Thymus (tissue), 14 donors: ENCODE measurements at places on chromosomes 6 and 20. TPM values are rescaled to one million over a fixed set of nuclear protein-coding genes. Genes with fewer than 3 reads are reported as not detected.
A peak's percentile ranks its signal among the peaks of the same experiment; 100 is the strongest.

- DNase-seq: no peak
These were observed 2.8 kb downstream of the TMEM151B start for GRCh38 chr6:44272999-44273566.

DNA sequence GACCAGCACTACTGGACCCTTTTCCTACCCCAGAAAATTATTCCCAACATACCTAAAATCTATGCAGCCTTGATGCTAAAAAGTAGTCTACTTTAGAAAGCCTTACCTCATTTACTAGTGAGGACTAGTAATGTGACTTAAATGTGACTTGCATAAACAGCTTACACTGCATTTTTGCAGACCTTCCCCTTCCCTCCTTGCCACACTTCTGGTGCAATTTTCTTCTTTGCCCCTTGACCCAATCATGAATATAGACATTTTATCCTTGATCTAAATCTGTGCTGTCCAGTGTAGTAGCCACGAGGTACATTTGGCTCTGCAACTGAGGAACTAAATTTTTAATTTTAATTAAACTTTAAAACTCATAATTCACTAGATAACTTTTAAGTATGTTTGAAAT, 7.0 kb upstream of the ZKSCAN8 start:
- DNase-seq: no peak

The CTCFL gene
- total RNA-seq: 0.05 TPM

The GABRR2 gene
- total RNA-seq: 0.42 TPM

The LY6G5C gene
- total RNA-seq: 0.90 TPM

The COL9A3 gene
- 4.1 TPM for total RNA-seq

- DNase-seq: no peak
These were observed 3.8 kb downstream of the PDRG1 start for GRCh38 chr20:31948008-31948407.

DNA sequence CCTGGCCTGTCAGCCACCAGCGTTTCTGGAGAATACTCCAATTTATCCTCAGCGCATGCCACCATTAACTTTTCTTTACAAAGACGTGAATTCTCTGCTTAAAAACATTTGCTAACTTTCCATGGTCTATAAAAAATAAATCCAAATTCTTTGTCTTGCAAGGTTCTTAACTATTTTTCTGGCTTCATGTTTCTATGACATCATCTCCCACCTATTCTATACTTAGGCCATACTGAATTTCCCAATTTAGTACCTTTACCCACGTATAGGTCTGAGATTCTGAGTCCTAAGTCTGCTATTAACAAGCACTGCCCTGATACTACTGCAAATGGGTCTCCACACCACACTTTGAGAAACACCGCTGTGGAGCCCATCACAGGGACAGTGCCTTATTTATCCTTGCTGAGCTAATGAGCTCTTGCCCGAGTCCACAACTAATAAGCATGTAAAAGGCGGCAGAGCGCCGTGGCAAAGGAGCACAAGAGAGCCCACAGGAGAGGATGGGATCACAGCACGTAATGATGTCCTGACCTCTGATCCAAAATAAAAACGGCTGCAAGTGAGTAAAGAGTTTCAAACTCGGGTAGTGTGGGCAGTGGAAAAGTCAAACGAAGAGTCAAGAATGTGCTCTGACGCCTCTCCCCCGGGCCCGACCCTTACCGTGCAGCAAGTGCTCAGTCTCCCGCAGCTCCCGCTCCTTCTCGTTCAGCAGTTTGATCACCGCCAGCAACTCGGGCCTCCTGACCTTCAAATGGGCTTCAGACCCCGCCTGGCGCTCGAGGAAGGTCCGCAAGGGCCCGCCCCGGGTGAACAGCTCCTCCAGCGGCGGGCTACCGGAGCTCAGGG, 519 bp downstream of the MTRF1L start:
- DNase-seq: no peak

DNA sequence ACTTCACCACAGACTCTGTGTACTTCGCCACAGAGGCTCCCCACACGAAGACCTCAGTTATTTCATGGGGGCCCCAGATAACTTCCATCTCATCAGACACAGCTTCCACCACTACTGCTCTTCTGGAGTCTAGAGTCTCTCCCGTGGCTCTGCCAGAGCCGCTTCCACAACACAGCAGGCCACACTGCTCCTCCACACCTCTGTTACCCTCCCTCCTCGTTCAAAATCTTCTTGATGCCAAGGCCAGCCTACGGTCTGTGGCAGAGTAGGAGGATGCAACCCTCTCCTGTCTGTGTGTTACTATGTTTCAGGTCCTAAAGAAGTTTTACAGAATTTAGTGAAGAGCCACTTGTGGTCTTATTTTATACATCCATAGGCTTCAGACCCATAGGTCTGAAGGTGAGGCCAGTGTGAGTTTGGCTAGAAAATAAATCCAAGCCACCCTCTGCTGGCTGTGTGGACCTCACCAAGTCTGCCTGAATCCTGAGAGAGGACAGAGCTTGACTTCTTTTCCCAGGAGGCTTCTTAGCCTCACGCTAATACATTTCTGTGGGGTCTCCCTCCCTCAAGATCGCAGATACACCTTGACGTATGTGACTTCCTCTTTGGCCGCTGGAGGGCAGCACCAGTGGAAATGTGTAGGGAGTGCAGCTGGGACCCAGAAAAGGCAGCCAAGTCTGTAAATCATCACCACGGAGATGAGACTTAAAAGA, 197.7 kb downstream of the FAXC start:
- peak; percentile 4 for DNase-seq

GRCh38 chr6:160197662-160198061, 61.0 kb downstream of the SLC22A2 start:
- DNase-seq: no peak

DNA sequence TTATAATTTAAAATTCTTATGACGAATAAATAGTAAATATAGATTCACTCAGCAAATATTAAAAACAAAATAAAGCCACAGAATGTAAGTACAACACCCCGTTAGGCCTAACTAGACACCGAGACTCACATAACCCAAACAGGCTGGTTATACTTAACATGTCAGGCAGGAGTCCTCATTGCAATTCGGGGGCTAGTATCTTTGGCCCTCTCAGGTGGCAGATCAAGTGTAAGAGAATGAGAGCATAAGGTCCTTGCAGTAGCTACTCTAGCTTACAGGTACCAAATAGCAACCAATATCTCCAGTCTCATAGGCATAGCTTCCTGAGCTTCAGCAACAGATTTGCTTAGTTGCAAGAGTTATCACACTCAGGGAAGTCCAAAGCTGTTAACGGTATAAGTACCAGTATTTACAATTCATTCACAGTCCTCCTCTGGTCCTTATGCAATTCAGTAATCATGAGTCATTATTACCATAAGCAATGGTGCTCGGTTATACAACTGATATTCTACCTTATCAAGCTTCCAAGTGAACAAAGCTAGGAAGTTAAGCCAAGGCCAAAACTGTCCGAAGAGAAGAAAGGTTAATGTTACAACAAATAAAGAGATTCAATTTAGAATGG, 20.1 kb downstream of the REV3L start:
- no peak for DNase-seq
